ENCODE measurements at places on chromosomes 5 and 9.

DNA sequence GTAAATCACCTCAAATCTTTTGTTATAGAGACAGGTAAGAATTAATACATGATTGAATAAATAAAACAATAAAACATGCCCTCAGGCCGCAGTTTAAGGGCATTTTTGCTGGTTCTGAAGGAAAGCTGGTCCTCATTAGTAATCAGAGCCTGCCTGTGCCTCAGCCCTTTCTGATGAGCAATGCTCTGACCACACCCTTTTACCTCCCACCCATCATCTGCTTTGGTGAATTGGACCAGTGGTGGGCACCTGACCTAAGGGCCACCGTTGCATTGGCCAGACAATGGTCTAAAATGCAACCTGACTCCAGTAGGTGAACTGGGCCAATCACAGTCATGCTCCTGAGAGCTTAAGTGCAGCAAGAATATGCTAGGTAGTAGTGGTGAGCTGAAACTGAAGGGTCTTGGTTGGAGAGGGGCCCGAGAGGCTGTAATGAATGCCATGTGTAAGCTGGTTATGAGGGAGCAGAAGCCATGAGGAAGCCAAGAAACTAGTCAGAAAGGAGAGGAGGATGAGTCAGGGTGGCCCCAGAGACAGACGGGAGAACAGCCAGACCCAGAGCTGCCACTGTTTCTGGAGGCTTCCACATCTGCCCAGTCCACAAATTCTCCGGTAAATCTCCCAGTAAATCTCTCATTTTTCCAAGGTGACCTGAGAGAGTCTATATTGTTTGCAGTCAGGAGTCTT lies 45.5 kb upstream of the ZSWIM6 start:
- no peak for DNase-seq

DNA sequence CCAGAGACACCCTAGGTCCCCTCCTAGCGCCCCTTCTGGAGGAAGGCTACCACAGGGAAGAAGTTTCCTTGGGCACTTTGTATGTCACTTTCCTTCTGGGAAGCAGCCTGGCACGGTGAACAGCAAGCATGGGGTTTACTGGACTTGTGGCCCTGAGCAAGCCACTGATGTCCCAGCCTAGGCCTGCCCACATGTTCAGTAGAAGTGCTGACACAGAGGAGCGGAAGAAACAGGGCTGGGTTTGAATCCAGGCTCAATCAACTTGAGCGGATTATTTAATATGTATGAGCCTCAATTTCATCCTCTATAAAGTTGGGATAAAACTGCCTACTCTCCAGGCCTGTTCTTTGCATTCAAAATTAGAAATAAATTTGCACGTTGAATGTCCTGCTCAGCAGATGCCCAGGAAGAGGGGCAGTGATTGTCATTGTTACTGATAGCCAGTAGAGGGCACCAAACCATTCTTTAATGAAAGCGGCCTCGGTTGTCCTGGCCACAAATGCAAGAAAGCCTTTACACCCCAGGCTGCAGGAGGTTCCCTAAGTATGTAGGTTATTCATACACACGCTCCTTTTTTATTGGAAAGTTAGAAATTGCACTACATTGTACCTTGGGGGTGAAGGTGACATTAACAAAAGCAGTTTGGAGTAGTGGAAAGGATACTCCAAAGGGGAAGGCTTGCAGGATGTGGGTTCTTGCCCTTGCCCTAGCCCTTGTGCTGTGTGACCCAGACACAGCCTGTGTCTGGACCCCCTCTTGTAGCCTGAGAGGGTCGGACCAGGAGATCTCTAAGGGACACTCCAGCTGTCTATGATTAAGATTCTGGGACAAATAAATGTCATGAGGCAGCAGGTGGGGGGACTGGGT lies 13.4 kb upstream of the XPA start:
- DNase-seq, result peak; percentile 25

- no peak for DNase-seq
These were observed 55.6 kb downstream of the MACROH2A1 start for GRCh38 chr5:135343413-135343812.

- DNase-seq, result no peak
These were observed 70.7 kb downstream of the LNPEP start for GRCh38 chr5:97006454-97007060.
